Activated gamma-delta T cell treated with anti-CD3 and anti-CD28 coated beads, Interleukin-2, amount 50 U/mL, for 16 hours (primary cell): ENCODE measurements at places on chromosomes 1 and 21.

- no peak for DNase-seq
Observed at GRCh38 chr1:208431721-208432120, 187.5 kb upstream of the PLXNA2 start.

DNA sequence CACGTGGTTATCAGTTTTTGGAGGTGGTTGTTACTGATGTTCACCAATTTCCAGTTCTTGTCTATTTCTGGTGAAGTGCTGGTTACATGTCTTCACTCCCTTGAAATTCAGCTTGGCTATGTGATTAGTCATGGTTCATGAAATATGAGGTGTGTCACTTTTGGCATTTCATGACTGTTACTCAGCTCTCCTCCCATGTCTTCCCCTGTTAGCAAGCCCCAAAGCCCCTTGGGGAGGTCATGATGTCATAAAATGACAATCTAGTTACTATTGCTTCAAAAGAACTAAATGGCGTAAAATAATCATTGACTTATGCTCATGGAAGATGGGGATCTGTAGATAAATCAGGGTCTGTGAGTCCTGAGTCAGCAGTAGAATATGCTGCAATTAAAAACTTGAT, 425.1 kb downstream of the SETD4 start:
- DNase-seq: no peak

DNA sequence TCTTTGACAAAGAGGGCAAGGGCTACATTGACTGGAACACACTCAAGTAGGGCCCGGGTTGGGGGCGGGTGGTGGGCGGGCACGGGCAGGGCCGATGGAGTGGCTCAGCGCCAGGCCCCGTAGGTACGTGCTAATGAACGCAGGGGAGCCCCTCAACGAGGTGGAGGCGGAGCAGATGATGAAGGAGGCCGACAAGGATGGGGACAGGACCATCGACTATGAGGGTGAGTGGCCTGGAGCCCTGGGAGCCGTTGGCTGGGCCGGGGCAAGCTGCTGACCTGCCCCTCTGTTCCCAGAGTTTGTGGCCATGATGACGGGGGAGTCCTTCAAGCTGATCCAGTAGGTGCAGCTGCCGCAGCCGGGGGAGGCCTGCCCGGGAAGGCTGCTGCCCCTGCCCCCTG, 1.8 kb downstream of the CALML6 start:
- DNase-seq: no peak

GRCh38 chr1:30815556-30815955, 58.0 kb upstream of the LAPTM5 start:
- no peak for DNase-seq

- no peak for DNase-seq
Observed at GRCh38 chr1:55702064-55702463, 486.9 kb upstream of the USP24 start.

- no peak for DNase-seq
Observed at GRCh38 chr21:10521091-10521598, at the start of gene TPTE. TSS of gene TPTE (plus strand) at chr21:10521583. CDS start at chr21:10538724, 17,141 bp downstream.

- DNase-seq: no peak
Observed at GRCh38 chr1:178282949-178283367, 189.1 kb downstream of the RASAL2 start.

DNA sequence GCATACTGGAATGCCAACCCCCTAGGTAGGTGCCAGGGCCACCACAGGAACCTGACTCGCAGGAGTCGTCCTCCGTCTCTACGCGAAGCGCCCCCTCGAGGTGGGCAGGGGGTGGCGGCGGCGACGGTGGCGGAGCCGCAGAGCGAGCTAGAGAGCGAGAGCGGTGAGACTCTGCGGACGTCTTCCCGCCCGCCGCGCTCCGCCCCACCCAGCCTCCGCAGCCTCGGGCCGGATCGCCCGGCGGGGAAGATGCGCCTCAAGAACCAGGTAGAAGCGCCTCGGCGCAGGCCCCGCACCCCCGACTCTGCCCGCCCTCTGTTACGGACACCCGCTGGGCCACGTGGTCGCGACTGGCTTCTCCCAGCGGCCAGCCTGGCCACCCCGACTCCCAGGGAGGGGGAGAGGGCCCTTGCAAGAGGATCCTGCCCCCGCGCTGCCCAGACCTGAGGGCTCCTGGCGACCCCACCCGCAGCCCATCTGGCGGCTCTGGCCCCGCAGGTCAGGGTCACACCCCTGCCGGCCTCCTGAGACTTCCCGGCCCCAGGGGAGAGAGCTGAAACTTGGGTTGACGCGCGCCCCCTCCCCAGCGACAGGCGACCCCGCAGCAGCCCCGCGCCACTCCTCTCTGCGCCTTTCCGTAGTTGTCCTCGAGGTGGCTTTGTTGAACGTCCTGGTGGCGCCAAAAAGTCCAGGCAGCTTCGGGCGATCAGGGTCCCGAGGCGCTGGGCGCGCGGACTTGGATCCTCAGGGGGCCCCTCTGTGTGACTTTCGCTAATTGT, 24.4 kb upstream of the AGBL4 start:
- no peak for DNase-seq

DNA sequence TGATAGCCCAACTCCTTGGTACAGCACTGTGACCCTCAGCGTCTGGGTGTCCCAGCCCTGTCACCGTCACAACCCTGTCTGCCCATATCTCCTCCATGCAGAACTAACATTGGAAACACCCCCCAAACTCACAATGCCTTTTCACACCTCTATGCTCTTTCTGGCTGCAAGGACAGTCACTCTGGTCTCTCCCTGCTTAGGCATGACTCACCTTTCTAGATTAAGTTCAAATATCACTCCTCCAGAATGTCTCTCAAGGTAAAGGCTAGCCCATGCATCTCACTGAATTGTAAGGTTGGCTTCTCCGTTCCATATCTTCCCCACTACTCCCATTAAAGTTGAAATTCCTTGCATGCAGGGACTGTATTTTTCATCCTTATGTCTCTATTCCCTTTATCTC, 17.0 kb upstream of the CAPN8 start:
- DNase-seq: no peak
